Dermis microvascular lymphatic vessel endothelial cell (primary cell): ENCODE measurements at places on chromosomes 4 and X. TPM values are rescaled to one million over a fixed set of nuclear protein-coding genes. Genes with fewer than 3 reads are reported as not detected.

- peak; percentile 50 for DNase-seq
These were observed 30.8 kb upstream of the LRBA start for GRCh38 chr4:151045907-151046306.

PPM1K gene
- 3.9 and 5.2 TPM in 2 replicates for total RNA-seq

ZBED1 gene
- total RNA-seq, result 32.1 and 40.3 TPM in 2 replicates

- no peak for DNase-seq
These were observed 197.7 kb upstream of the MAB21L2 start for GRCh38 chr4:150384249-150384648.

- DNase-seq, result no peak
These were observed 10.6 kb downstream of the IL15 start for GRCh38 chr4:141646969-141647368.

GRCh38 chr4:88653371-88653946 lies 44.2 kb downstream of the NAP1L5 start:
- DNase-seq, result no peak

DNA sequence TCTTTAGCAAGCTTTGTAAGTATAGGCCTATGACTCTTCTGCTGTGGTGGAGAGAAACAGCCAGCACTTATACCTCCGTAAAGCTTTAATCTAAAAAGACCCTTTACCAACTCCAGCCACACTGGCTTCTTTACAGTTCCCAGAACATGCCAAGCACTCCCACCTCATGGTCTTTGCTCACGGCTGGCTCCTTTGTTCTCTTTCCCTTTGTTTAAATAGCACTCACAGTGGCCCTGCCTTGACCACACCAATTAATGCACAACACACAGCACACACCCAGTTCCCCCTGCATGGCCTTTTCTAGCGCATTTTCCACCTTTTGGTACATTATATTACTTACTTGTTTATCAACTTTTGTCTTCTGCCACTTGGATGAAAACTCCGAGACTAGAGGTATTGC lies 18.9 kb downstream of the PPID start:
- no peak for DNase-seq

TMEM164 gene
- 13.6 and 19.7 TPM in 2 replicates for total RNA-seq

PDZD4 gene
- total RNA-seq, result 0.26 and 0.89 TPM in 2 replicates

GRCh38 chrX:111322231-111322855 lies 52.1 kb upstream of the CAPN6 start:
- no peak for DNase-seq

GRCh38 chrX:51406688-51407519 lies 74.3 kb downstream of the NUDT10 start:
- no peak for DNase-seq

DNA sequence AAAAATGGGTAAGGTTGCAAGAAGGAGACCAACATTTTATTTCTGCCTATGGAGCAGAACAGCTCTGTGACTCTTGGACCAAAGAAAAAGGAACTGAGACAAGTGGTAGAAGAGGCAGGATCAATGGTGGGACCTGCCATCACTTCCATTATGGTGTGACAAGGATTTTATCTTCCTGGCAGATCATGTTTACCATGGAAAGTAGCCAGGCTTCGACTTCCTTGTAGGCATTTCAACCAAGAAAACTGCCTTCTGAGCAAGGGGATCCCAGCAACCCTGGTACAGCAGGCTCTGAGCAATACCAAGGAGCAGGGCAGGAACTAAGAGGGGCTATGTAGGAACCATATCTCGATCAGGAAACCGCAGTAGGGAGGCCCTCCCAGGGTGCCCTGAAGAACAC lies 317.4 kb downstream of the IQCM start:
- DNase-seq, result no peak

GPRIN3 gene
- 0.89 and 1.0 TPM in 2 replicates for total RNA-seq

KCTD8 gene
- 0.13 TPM in 2 replicates for total RNA-seq

GRCh38 chr4:168475745-168476144 lies 4.5 kb downstream of the DDX60L start:
- DNase-seq, result no peak

IL2 gene
- total RNA-seq, result not detected in 2 replicates

DNA sequence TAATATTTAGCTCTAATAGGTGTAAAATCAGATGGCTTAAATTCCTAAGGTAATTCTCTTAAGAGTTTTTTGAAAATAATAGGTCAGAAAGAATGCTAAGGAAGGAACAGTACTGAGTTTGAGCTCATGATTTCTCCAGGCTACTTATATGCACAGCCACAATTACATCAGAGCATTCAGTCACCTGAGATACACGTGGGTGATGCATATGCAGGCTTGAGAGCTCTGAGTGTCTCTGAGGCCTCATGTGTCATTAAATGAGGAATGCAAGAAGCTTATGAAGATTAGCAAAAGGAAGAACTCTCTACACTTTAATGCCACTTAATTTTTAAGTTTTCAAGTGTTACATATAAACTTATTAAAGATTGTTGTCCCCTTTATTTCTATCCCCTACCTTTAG lies 124.0 kb upstream of the STIM2 start:
- DNase-seq, result no peak

- no peak for DNase-seq
These were observed 32.8 kb upstream of the LSM6 start for GRCh38 chr4:146142768-146143167.

MID1IP1 gene
- 8.3 and 14.9 TPM in 2 replicates for total RNA-seq
